ENCODE measurements at places on chromosomes 13 and 19.

GRCh38 chr19:30733826-30734550, 361.8 kb downstream of the ZNF536 start:
- peak; percentile 89 for DNase-seq

- DNase-seq: no peak
These were observed 5.0 kb downstream of the PTOV1 start for GRCh38 chr19:49855676-49856573.

GRCh38 chr19:43784981-43785808, 4.4 kb upstream of the KCNN4 start:
- peak; percentile 83 for DNase-seq

DNA sequence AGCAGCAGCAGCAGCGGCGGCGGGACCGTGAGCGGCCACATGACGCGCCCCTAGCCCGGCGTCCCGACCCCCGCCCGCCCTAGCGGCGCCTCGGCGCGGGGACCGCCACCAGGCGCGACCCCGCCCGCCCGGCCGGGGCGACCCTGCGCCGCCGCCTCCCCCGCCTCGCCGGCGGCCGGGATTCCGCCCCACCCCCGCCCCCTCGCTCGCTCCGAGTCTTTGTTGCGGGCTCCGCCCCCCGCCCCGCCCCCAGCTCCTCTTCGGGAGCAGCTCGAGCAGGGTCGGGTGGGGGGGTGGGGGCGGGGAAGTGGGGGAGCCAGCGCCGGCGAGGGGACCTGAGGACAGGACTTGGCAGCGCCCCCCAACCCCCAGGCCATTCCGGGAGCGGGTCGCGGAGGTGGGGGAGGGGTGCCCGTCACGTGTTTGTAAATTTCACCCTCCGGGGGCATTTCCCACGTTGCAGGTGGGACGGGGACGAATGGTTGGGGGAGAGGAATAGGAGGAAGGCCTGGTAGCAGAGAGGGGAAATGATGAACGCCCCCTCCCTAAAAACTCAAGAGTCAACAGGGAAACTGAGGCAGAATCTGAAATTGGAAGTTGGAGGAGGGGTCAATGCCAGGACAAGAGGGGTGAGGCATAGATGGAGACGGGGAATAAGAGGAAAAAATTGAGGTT, at the start of gene OLFM2:
OLFM2 (minus strand) TSS at position 190 of the 675 bp plus-strand sequence; CDS start at position 41, 149 bp downstream.
- DNase-seq: peak; percentile 47

- peak; percentile 88 for DNase-seq
These were observed 2.8 kb downstream of the TNNT1 start for GRCh38 chr19:55146078-55146704.

DNA sequence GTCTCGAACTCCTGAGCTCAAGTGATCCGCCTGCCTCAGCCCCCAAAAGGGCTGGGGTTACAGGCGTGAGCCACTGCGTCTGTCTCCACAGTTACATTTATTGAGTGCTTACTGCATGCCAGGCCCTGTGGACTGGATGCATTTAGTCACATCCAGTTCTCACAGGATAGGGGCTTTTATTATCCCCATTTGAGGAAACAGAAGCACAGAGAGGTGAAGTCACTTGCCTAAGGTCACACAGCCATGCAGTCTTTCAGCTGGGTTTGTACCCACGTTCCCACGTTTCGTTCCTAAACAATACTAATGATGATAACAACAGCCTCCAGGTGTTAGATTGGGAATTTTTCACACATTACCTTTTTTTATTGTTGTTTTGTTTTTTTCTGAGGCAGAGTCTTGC, 9.1 kb upstream of the EBI3 start:
- no peak for DNase-seq

- no peak for DNase-seq
These were observed 297.4 kb upstream of the SGCG start for GRCh38 chr13:22883262-22883840.

DNA sequence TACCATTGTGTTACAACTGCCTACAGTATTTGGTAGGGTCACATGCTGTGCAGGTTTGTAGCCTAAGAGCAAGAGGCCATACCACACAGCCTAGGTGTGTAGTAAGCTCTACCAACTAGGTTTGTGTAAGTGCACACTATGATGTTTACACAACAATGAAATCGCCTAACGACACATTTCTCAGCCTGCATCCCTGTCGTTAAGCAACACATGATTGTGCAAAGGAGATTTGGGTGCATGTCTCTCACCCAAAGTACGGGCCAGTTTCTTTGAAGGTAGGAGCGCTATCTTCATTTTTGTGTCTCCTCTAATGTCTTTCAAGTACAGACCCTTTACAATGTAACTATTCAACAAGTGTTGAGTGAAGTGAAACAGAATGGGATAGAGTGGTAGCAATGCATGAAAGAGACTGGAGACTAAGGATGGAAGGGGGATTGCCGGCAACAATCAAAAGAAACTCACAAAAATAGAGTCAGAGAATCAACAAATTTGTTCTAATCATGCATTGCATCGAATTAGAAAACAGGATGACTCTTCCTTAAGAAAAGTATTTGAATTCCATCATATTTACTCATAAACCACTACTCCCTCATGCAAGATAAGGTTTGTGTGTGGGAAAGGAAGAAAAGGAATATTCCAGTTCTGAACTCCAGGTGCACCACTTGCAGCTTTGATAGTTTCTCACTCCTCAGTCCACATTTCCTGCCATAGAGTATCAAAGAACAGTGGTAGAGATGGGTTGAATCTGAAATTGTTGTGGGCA, 60.2 kb upstream of the TNFRSF19 start:
- no peak for DNase-seq

- no peak for DNase-seq
These were observed 9.4 kb upstream of the FAM124A start for GRCh38 chr13:51212758-51213157.

DNA sequence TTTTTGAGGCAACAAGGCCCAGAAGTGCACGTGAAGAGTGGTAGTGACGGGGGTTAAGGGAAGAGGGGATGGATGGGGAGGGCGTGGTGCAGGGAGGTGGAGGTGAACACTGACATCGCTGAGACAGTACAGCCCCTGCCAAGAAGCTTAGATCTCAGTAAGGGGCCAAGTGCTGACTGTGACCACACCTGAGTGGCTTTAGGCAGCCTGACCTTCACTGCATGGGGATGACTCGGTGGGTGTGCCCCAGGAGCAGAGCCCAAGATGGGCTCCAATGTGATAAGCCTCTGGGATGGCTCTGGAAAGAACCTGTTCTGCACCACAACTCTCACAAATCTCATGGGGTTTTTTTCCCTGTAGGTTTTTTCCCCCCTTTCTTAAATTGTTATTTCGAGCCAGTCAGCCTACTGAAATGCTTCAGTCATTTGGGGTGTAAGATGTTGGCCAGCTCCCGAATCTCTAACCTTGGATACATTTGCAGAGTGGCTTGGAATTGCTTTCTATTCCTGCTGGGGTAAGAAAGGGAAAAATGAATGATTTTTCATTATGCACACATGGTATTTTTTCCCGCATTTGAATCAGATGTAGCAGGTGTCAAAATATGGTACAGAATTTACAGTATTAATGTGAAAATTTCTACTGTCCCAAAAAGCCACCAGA, 165.0 kb downstream of the TM9SF2 start:
- DNase-seq: no peak

- DNase-seq: no peak
These were observed 289.2 kb upstream of the PCDH9 start for GRCh38 chr13:67519356-67519755.

DNA sequence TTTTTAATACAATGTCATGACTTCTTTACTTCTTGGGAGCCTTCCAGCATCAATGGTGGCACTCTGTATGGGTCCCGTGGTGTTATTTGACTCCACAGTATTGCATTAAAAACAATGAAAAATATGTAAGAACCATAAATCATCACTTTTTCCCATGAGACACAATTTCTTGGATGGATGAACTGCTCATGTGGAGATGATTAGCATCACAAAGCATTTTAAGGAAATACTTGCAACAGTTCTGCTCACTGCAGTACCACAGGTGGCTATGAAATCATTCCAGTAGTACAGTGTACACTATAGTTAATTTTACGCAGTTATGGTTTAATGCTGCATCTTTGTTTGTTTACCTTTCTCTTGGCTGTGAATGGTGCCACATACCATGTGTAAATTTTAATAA, 37.2 kb upstream of the C1QTNF9B start:
- DNase-seq: no peak

DNA sequence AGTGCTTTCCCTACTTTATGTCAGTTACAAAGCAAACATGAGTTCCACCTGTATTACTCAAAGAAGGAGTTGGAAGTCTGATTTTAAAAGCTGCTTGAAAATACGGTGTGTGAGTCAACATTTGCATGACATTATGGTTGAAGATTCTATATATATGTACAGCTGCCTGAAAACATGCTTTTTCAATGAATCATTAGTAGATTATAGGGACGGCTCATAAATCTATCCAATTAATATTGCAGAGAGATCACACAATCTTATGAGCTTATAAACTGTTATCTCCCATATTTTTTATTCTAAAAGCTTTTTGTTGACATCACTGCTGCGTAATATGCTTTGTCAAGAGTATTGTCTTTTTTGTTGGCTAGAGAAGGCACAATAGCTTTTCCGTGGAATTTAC, 873.8 kb downstream of the SLITRK6 start:
- no peak for DNase-seq

DNA sequence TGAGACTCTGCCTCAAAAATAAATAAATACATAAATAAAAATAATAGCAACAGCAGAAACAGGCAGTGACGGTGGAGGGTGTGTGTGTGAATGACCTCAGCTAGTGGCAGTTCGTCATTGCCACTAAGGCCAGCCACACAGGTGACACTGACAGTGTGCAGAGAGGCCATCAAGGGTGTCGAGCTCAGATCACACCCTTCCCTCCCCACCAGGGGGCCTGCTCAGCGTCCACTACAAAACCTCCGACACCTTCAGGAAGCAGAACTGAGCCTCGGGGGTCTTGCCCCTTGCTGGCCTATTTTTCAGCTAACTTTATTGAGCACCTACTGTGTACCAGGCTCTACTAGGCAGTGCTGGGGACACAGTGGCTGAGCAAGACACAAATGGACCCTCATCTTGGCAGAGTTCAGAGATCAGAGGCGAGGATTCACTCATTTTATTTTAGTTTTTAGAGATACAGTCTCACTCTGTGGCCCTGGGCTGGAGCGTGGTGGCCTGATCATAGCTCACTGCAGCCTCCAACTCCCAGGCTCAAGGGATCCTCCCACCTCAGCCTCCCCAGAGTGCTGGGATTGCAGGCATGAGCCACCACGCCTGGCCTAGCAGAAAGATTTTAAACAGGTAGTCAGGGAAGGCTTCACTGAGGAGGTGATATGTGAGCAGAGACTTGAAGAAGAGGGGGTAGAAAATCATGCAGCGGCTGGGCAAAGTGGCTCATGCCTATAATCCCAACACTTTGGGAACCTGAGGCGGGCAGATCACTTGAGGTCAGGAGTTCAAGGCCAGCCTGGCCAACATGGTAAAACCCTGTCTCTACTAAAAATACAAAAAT, 30.3 kb upstream of the SEMA6B start:
- peak; percentile 68 for DNase-seq

DNA sequence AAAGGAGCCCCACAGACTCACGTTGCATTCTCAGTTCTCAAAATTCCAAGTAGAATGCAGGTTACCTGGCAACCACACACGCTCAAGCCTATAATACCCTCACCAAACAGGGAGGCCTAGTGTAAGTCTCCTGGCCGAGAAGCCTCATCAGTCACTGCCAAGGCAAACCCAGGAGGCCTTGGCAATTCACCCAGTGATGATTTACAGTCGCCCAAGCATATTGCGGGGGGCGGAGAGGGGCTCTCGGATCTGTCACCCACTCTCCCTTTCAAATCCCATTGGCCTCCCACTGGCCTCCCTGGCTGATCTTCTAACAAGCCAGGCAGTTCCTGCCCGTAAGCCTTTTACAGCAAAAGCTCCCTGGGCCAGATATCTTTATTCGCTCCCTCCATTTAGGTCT, 1.1 kb downstream of the AKAP8L start:
- peak; percentile 74 for DNase-seq

GRCh38 chr19:38304866-38305429, 897 bp downstream of the C19orf33 start:
- DNase-seq: peak; percentile 80

DNA sequence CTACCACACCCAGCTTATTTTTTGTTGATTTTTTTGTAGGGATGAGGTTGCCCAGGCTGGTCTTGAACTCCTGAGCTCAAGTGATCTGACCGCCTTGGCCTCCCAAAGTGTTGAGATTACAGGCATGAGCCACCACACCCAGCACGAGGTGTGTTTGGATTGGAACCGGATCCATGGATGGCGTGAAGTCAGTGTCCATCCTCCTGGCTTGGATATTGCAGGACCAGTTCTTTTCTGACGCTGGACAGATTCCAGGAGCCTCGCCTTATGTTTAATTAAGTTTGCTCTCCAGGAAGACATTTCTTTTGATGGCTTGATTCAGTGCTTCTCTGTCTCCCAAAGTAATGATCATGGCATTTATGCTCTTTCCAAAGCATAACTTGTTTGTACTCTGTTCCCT, 14.4 kb upstream of the RFXAP start:
- no peak for DNase-seq

DNA sequence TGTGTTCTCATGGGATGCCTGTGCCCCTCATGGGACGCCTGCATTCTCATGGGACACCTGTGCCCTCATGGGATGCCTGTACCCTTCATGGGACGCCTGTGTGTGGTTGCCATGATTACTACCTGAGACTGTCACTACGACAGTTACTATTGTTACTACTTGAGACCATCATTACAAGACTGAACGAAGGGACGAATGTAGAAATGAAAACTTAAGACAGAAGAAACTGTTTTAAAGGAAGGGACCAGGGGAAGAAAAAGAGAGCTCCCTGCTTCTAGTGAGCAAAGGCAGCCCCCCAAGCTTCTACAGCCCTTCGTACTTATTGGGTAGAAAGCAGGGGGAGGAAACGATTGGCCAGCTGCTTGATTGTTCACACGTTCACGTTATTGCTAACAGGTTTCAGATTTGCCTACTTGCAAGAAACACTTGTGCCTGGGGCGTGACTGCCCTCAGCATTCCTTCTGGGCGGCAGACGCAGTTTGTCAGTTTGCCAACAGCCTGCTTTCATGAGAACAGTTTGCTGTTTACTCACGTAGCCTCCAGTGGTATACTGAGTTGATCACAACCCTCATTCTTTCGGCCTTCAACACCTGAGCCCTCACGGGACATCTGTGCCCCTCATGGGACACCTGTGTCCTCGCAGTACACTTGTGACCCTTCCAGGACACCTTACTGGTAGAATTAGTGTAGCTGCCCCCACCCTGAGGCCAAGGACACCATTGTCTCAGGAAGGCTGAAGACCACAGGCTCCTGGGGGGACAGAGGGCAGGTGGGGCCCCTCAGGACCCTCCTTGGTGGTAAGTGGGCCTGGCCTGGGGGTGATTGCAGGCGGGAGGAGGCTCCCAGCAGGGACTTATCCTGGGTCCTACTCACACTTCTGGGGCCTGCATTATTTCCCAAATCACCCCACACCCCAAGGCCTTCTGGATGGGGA, 2.5 kb upstream of the S1PR4 start:
- DNase-seq: no peak

DNA sequence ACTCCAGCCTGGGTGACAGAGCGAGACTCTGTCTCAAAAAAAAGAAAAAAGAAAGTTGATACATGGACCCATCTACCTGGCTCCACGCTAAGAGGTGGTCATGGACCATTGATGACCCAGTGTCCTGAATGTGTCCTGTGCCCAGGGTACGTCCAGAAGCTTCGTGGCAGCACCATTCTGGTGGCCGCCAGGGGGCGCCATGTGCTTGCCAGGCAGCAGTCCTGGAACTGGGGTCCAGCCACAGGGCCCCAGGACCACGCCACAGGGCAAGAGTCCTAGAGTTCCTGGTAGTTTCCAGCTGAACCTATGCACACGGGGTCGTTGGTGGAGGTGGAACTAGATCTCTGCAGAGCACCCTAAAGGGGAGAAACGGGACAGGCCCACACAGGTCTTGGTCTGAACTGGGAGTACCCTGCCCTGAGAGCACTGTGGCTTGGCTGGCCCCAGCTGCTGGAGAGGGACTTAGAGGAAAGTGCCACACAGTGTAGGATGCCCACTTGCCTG, 19.9 kb upstream of the FBXO27 start:
- peak; percentile 71 for DNase-seq

GRCh38 chr13:49326222-49326917, 78.6 kb downstream of the CDADC1 start:
- no peak for DNase-seq

All from NCI-H82 (cell line).